ENCODE measurements at places on chromosomes 11 and 22. TPM values are rescaled to one million over a fixed set of nuclear protein-coding genes. Genes with fewer than 3 reads are reported as not detected.

DNA sequence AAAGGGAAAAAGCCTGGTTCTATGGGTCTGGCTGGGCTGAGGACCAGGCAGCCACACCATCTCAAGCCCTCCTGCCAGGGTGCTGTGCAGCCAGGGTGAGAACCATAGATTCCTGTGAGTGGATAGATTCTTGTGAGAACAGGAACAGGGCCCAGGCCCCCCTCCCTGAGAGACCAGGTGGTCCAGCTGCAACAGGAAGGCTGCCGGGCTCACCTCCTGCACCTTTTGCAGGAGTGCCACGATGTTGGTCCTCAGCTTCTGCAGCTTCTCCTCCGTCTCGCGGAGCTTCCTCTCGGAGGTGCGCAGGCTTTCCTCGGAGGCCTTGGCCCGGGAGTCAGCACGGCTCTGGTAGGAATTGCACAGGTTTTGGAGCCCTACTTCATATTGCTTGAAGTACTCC, 40.8 kb downstream of the MORC2 start:
- no peak for DNase-seq

DNA sequence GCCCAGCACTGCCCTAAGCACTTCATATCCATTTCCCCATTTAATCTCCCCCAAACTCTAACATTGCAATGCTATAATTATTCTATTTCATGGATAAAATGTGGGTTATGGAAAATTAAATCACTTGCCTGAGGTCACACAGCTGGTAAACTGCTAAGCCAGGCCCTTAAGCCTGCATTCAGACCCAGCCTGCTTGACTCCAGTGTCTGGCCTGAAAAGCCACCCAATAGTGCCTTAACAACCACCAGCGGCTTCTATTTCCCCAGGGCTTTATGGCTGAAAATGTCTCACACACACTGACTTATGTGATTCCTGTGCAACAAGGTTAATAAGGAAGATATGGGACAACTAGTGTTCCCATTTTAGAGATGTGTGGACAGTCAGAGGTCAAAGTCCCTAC, 178.5 kb upstream of the SNX19 start:
- DNase-seq: no peak

GRCh38 chr11:27076121-27076589, 35.5 kb downstream of the BBOX1 start:
- no peak for DNase-seq

Gene PANX3
- polyA plus RNA-seq: not detected

Gene C11orf21
- 5.0 TPM for polyA plus RNA-seq

GRCh38 chr11:79406376-79406775, 34.5 kb downstream of the TENM4 start:
- DNase-seq: no peak

DNA sequence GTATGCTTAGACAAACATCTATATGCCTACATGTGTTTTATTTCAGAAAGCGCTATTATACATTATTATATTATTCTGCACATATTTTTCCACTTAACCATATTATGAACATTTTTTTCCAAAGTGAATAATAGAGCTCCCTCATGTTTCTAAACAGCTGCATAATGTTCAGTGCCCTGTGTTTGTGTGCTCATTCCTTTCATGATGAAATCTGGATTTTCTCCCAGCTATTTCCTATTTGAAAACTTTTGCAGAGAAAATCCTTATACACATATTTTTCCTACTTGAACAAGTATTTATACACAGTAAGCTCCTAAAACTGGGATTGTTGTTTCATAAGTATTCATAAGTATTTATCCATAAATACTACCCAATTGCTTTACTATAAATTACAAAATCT, 18.1 kb upstream of the RFPL2 start:
- DNase-seq: peak; percentile 40

DNA sequence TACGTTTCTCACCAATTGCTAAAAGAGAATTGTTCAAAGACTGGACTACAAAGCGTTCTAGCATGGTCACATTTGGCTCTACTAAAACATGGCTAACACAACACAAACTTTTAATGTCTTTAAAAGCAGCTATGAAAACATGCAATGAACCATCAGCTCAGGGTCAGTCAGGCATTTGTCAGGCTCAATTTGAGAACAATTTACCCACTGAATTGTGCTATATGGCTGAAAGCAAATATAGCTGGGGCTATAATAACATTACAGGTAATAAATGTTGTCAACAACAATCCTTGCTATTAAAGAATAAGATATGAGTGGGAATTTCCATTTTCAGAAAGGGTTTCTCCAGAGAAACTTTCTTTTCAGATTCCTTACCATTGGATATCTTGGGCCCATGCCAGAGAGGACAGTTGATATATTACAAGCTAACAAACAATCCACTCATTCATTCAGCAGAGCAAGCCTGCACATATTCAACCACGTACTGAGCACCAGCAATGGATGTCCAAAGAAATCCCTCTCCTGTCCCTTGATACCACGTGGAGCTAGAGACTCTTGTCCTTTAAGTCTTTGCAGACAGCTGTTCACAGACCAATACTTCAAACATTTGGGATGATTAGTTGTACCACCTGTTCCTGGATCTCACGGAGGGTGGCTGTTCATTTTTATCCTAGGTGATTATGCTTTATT, 82.5 kb upstream of the DDI1 start:
- DNase-seq: no peak

Gene SUSD2
- polyA plus RNA-seq: 0.85 TPM

Gene CALCA
- polyA plus RNA-seq: not detected

Gene RFPL3
- polyA plus RNA-seq: 0.25 TPM

DNA sequence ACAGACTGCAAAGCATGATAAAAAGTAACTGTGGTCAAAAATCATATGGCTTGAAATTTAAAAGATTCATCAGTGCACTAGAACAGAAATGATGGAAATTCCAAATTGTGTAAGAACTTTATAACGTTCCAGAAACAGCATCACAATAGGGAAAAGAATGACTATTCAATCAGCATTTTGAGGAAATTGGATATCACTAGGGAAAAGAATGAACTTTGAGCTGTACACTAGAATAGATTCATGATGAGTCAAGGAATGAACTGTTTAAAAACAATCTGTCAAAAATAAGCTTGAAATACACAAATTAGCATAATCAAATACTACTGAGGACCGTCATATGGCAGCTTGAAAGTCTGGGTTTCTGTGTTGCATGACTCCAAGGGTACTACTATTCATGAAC, 20.5 kb upstream of the HEPHL1 start:
- DNase-seq: no peak

- DNase-seq: no peak
Observed at GRCh38 chr11:103737037-103737622, 299.3 kb upstream of the DDI1 start.

DNA sequence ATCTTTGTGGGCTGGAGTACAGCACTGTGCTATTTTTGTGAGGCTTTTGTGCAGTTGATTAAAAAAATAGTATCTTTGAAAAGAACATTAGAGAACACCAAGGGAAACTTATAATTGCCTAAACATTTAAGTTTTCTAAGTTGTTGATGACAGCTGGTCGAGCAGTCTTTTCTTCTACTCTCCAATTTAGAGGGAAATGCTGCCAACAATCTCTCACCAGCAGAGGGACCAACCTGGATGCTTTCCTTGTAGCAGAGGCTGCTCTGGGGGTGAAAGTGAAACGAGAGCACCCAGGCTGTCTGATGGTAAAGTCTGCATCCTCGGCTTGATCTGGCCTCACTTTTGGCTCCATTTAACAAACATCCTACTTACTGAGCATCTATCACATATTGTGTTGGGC, 1286.5 kb upstream of the TENM4 start:
- DNase-seq: no peak

DNA sequence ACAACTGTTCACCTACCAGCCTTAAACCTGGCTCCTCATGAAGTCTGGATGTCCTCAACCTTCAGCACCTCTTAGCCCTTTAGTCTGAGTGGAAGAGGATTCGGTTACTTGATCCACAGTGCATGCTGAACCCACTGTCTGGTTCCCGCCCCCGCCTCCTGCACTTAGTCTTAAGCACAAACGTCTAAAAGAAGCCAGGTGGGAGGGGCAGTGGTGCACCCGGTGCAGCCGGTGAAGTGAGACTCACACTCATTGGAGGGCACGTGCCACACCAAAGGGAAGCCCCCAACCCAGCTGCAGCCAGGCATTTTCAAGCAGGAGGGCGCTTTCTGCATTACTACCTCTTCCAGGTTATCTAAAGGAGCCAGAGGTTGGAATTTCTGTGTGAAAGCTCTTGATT, 146.8 kb downstream of the COMMD9 start:
- DNase-seq: no peak

- peak; percentile 28 for DNase-seq
Observed at GRCh38 chr22:38314051-38314932, 2.9 kb downstream of the CSNK1E start.

Measured in hindlimb muscle (tissue), 1 donor.